Endothelial cell (in vitro differentiated cells): ENCODE measurements at places on chromosomes 4 and X. TPM values are rescaled to one million over a fixed set of nuclear protein-coding genes. Genes with fewer than 3 reads are reported as not detected.

Gene TBC1D9
- total RNA-seq: 25.5 TPM

Gene INTU
- 6.4 TPM for total RNA-seq

Gene ANKRD17
- total RNA-seq: 61.8 TPM

Gene XPNPEP2
- 1.7 TPM for total RNA-seq

Gene SASH3
- not detected for total RNA-seq

Gene SORCS2
- 1.3 TPM for total RNA-seq

Gene NXT2
- 9.5 TPM for total RNA-seq

Gene PRDM8
- 30.5 TPM for total RNA-seq

Gene RAB41
- not detected for total RNA-seq

Gene ERAS
- total RNA-seq: not detected

Gene SHOX
- total RNA-seq: not detected

Gene PAGE2
- not detected for total RNA-seq
